ENCODE measurements at places on chromosomes 12 and 14.

DNA sequence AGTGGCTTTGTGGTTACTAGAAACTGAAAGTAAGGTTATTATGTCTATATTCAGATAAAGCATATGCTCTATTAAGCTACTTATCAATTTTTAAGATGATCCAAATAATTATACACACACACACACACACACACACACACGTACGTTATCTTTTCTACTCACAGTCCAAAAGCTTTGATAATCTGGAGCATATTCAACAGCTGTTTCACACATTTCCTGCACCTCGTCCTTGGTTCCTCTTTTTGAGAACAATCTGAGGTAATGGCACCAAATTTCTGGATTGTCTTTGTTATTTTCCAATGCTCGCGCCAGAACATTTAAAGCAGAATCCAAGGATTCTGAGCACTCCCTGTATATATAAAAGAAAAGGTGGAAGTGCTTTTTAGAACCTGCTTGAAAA, 37.5 kb downstream of the ZFC3H1 start:
- no peak for DNase-seq

- DNase-seq: peak; percentile 83
Observed at GRCh38 chr12:2395354-2395977, 342.7 kb downstream of the CACNA1C start.

DNA sequence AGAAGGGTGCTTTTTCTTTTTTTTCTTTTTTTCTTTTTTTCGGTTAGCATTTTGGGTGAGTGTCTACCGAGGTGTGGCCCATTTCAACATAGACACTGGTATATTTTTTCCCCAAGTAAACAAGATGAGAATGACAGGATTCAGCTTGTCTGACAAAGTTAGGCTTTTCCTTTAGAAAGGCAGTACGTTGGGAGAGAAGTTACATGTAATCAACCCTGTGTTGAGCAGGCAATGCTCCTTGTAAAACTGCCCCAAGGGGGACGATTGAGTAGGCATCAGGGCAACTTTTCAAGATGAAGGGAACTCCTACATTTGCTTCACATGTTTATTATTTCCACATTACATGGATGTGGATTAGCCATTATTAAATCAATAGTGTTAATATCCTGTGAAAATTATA, 1.7 kb downstream of the EMP1 start:
- DNase-seq: no peak

DNA sequence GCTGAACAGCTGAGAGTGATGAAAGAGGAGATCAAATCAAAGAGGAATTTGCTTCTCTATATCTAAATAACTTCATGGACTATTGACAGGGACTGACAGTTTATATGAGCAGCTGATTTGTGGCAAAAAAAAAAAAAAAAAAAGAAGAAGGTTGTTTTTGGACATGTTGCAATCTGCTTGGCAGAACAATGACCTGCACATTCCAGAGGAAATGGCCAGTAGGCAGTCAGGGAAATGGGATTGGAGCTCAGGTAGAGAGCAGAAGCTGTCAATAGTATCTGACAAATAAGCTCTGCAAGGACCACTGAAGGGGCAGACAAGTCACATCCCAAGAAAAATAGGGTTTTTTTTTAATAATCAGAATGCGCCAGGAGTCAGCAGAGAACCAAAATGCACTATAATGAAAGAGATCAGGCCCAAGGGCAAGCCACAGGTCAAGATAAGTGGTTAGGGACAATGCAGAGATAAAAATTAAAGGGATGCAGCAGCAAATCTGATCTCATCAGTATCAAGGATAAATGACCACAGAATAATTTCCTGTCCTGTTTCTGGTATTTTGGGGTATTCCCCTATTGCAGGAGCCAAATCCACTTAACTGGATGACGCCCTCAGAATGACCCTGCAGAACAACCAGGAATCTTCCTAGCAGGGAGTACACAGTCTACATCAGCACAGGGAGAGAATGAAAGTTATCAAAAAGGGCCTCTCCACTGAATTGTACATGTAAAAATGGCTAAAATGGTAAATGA, 22.6 kb upstream of the DUSP16 start:
- DNase-seq: no peak

DNA sequence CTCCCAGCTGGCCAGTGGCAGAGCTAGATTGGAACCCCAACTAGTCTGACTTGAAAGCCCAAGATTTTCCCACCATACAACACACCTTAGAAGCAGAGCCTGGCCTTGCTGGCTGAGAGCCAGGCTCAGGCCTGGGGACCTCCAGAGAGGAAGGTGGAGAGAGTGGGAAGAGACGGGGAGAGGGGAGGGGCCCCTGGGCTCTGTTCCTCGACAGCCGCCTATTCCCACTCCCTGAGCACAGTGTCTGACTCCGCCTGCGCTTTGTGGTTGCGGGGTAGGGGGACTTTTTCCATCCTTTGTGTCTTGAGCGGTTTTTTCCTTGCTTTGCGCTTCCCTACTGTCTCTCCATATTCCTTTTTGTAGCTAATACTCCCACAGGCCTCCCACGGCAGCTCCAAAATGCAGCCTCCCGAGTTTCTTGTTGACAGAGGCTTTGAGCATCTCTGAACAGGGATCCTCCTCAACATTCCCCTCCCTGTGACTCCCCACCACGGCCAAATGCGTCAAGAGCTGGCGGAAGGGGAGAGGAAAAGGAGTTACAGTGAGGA, 4.0 kb upstream of the KCNH3 start:
- DNase-seq: no peak

- peak; percentile 41 for DNase-seq
Observed at GRCh38 chr12:67068204-67068731, 200.9 kb upstream of the CAND1 start.

GRCh38 chr12:84727961-84728360, 184.6 kb downstream of the SLC6A15 start:
- no peak for DNase-seq

GRCh38 chr14:70073924-70074566, 114.7 kb downstream of the SLC8A3 start:
- peak; percentile 83 for DNase-seq

DNA sequence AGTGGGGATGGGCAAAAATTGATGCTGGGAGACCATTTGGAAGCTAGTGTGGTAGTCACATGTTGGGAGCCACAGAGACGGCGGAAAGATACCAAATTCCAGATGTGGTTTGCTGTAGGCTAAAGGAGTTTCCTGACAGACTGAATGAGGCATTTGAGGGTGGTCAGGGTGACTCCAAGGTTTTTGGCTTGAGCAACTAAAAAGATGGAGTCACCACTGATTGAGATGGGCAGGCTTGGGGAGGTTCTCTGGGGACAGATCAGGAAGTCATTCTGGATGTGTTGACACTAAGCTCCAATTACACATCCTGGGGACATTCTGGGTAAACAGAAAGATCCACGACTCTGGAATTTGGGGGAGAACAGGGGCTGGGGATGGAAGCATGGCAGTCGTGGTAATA, 15.5 kb upstream of the SERPINA9 start:
- DNase-seq: no peak

GRCh38 chr14:91419044-91419397, 1.4 kb upstream of the CCDC88C start:
- no peak for DNase-seq

GRCh38 chr14:20477211-20477876, 8.1 kb downstream of the PNP start:
- no peak for DNase-seq

- DNase-seq: no peak
Observed at GRCh38 chr14:32226056-32226455, 23.0 kb upstream of the RNU6-8 start.

GRCh38 chr12:93790472-93791152, 113.4 kb downstream of the CRADD start:
- no peak for DNase-seq

- no peak for DNase-seq
Observed at GRCh38 chr14:30196861-30197260, 269.2 kb upstream of the PRKD1 start.

GRCh38 chr14:103961928-103962578, 19.7 kb upstream of the RD3L start:
- DNase-seq: no peak

DNA sequence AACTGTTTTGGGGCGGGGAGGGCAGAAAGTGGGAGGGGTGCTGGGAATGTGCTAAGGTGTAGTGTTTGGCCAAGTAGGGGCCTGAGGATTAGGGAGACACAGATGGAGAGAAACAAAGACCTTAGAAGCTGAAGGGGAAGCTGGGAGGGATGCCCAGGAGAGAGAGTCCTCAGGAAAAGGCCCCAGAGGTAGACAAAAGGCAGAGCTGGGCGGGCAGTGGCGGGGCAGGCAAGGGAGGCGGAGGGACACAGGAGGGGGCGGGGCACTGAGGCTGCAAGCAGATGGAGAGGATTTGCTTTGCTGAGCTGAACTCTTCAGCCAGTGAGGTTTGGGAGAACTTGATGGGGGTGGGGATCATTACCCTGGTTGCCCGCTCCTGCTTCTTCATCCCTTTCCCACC, 2.8 kb downstream of the PTMS start:
- peak; percentile 82 for DNase-seq

DNA sequence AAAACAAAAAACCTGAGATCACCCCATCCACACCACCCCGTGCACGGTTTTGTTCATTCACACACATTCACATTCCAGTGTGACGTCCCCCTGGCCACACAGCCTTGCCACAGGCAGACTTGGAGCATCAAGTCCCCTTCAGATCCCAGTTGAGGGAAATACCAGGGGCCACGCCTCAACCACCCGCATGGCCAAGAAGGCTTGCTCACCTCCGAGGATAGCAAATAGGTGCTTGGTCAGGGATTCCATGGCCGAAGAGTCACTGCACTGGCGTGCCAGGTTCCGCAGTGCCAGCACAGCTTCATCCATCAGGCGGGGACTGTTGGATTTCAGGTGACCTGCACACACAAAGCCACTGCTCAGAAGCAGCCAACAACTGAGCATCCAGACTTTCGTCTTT, 19.0 kb downstream of the GCN1 start:
- no peak for DNase-seq

DNA sequence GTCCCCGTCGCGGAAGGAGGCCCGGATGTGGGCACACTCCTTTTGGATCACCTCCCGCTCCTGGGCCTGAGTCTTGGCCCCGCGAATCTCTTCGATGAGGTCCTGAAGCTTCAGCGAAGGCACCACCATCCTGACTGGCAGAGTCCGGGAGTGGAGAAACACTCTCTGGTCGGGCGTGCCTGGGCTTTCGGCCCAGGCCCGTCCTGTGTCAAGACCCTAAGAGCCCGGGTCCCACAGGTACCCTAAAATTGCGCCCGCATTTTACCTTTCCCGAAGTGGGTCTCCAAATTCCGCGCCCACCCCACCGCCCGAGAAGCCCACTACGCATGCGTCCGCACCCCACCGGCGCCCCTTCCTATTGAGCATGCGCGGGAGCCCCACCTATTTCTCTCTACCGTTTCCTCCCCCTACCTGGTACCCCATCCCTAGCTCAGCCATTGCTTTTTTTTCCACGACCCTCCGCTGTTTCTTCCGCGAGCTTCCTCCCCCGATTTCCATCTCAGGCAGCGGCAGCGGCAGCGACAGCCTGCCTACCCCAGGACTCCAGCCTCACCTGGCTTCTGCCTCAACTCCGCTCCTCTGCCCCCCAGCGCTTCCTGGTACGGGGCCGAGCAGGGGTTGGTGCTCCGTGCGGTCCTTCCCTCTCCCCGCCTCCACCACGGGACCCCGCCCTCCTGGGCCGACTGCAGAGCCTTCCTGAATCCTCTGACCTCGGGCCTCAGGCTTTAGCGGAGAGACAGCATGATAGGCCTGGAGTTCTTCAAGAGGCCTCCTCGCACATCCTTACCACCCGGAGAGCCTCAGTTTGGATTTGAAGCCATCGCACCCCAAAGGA, at the start of gene AP1G2:
Gene AP1G2 (minus strand): TSS at position 606 of the 835 bp plus-strand sequence. CDS start 477 bp downstream, at position 129.
- DNase-seq: peak; percentile 88

DNA sequence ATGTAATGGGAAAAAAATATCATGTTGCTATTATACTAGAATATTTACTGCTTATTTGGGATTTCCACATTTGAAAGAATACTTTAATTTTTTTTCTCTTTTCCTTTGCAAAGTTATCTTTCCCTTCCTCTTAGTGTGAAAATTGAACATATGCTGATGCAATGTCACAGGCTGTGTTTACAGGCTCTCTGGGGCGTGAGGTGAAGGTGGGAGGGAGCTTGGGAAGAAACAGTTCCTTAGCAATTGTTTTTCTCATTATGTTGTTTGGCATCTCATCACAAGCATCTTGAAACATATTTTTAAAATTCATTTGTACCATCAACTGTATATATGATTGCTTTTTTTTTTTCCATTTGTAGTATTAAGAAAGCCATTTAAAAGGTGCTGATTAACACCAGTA, 47.9 kb upstream of the NAV3 start:
- DNase-seq: no peak

GRCh38 chr12:76990716-76991115, 74.7 kb downstream of the E2F7 start:
- no peak for DNase-seq

DNA sequence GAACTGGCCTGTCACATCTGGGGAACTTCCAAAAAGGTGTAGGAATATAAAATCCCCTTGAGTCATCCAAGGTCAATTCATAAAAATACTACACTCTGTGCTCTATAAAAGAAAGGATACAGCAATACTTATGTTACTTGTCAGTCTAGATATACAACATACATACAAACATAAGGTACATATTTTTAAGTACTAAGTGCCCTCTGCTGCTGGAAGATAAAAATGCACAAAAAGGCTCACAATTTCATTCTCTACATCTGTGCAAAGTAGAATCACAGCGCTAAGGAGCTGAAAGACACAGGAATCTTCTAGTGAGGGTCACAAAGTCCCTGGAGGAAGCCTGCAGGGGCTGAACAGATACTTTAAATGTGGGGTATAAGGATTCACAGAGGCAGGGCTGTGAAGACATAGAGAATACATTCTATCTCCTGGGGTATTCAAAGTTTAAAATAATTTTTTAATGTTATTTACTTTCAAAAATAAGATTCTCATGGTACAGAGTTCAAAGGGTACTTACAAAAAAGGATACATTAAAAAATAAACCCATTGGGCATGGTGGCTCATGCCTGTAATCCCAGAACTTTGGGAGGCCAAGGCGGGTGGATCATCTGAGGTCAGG, 10.2 kb upstream of the GOLGA5 start:
- peak; percentile 53 for DNase-seq

GRCh38 chr14:57461777-57462320, 31.8 kb downstream of the CCDC198 start:
- DNase-seq: no peak

- no peak for DNase-seq
Observed at GRCh38 chr14:95134304-95134933, 22.9 kb downstream of the DICER1 start.

DNA sequence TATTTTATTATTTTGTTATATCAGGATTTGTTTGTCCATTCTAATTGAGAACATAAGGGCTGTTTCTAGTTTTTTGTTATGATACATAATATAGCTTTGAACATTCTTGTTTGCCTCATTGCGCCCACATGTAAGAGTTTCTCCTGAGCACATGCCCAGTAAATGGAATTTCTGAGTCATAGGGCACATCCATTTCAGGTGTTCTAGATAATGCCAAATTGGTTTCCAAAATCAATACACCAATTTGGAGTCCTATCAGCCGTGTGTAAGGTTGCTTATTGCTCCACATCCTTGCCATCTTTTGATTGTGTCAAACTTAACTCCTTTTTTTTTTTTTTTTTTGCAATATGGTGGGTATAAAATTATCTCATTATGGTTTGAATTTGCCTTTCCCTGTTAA, 97.9 kb upstream of the RESF1 start:
- DNase-seq: no peak

- DNase-seq: no peak
Observed at GRCh38 chr14:102026934-102027333, 59.9 kb downstream of the HSP90AA1 start.

All from D341Med (cell line).